NCI-H2081 treated with DMSO at 0.1 percent for 48 hours (cell line): ENCODE measurements at places on chromosomes 2 and 18.

GRCh38 chr2:233572468-233572867 lies 5.9 kb upstream of the USP40 start:
- DNase-seq = no peak

- no peak for DNase-seq
These were observed 9.1 kb downstream of the ALPI start for GRCh38 chr2:232465061-232465460.

GRCh38 chr2:84452624-84453023 lies 6.5 kb downstream of the SUCLG1 start:
- no peak for DNase-seq

DNA sequence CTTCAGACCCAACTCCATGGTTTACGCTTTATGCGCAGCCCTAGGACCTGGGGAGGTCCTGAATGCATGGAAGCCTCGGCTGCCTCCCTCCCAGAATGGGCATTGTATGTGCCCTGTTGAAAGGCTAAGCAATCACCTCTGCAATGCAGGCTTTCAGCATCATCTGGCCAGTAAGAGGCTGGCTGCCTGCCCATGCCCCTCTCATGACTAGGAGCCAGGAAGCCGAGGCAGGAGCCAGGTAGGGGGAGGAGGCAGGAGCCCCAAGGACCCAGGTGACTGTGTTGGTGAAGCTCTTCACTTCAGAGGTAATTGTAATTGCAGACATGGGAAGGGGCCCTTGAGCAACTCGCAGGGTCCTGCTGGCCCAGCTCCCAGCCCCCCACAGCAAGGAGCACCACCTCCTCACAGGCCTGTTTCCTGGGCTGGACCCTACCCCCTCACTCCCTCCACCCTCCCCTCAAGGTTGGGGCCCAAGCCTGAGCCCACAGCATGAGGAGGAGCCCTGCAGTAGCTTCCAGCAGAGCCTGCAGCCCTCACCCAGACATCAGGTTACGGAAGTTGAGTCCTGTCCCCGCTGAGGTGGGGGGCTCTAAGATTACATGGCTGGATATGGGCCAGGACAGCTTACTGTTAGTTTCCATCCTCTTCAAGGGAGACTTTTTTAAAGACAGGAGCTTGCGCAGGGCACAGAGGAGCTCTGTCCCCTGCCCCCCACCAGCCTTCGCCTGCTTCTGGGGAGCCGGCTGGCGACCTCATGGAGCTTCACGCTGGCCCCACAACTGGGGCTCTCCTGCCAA lies 21.9 kb downstream of the CRACDL start:
- DNase-seq = no peak

DNA sequence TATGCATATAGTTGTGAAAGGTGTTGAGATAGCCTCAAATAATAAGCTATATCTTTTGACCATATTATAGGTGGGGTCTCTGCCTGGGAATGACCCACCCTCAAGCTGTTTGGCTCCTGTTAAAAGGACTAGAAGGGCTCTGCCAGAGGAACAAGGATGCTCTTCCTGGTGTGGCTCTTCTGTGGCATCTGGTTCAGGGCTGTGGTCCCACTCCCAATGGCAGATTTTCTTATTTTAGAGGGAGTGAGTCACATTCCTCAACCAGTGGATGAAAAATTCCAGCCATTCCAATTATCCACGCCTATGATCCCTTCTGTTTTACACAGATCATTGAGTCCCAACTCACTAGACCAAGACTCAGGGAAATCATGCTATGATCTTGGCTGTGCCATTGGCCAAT lies 119.9 kb downstream of the PARD3B start:
- DNase-seq = no peak

DNA sequence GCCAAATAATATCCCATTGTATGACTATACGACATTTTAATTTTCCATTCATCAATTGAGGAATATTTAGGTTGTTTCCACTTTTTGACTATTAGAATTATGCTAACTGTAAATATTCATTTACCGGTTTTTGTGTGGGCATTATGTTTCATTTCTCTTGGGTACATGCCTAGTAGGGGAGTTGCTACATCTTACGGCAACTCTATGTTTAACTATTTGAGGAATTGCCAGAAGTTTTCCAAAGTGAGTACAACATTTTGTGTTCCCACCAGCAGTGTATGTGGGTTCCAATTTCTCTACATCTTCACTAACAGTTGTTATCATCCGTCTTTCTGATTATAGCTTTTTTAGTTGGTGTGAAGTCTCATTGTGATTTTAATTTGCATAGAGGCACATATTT lies 1.6 kb upstream of the KDSR start:
- no peak for DNase-seq
